Mesangial cell (primary cell): ENCODE measurements at places on chromosomes 11 and 22. TPM values are rescaled to one million over a fixed set of nuclear protein-coding genes. Genes with fewer than 3 reads are reported as not detected.

MMP27 gene
- total RNA-seq: not detected in 2 replicates

OR10S1 gene
- not detected in 2 replicates for total RNA-seq

PGA5 gene
- not detected in 2 replicates for total RNA-seq

TSPAN32 gene
- not detected in 2 replicates for total RNA-seq

RAB39A gene
- 0.16 TPM in 1 of 2 replicates, not detected in the other for total RNA-seq

NAALAD2 gene
- total RNA-seq: 0.49 and 0.63 TPM in 2 replicates

TENM4 gene
- 53.4 and 77.8 TPM in 2 replicates for total RNA-seq

KRTAP5-10 gene
- not detected in 2 replicates for total RNA-seq

TREH gene
- total RNA-seq: not detected in 2 replicates

SERHL2 gene
- 1.5 and 2.4 TPM in 2 replicates for total RNA-seq

HYLS1 gene
- total RNA-seq: 6.8 and 16.0 TPM in 2 replicates

PPP2R1B gene
- 24.0 and 38.0 TPM in 2 replicates for total RNA-seq

GGT1 gene
- 5.2 and 60.7 TPM in 2 replicates for total RNA-seq

OR4A16 gene
- not detected in 2 replicates for total RNA-seq

SCGB2A2 gene
- total RNA-seq: not detected in 2 replicates

KIRREL3 gene
- 2.2 and 7.2 TPM in 2 replicates for total RNA-seq

OR52H1 gene
- total RNA-seq: not detected in 2 replicates

MRGPRX3 gene
- not detected in 2 replicates for total RNA-seq

TMA7B gene
- total RNA-seq: not detected in 2 replicates

CREB3L1 gene
- total RNA-seq: 23.0 and 30.4 TPM in 2 replicates

SLC22A6 gene
- not detected in 2 replicates for total RNA-seq

OR56A5 gene
- not detected in 2 replicates for total RNA-seq

OR5B21 gene
- not detected in 2 replicates for total RNA-seq

OR5L2 gene
- not detected in 2 replicates for total RNA-seq

KRTAP5-8 gene
- not detected in 2 replicates for total RNA-seq

DGAT2 gene
- total RNA-seq: 0.65 and 1.0 TPM in 2 replicates

MRGPRF gene
- total RNA-seq: 3.6 and 5.6 TPM in 2 replicates

KRTAP5-2 gene
- total RNA-seq: not detected in 2 replicates

PPP6R3 gene
- 44.6 and 62.2 TPM in 2 replicates for total RNA-seq

MOGAT2 gene
- total RNA-seq: not detected in 2 replicates

PHOX2A gene
- 0.13 TPM in 1 of 2 replicates, not detected in the other for total RNA-seq

MISFA gene
- total RNA-seq: not detected in 2 replicates

PNPLA5 gene
- not detected in 2 replicates for total RNA-seq

IL17REL gene
- 0.25 TPM in 1 of 2 replicates, not detected in the other for total RNA-seq

PVALB gene
- total RNA-seq: not detected in 2 replicates

RASSF7 gene
- 63.9 and 121 TPM in 2 replicates for total RNA-seq

CARD16 gene
- not detected in 2 replicates for total RNA-seq

PKDREJ gene
- not detected in 2 replicates for total RNA-seq

CXCR5 gene
- not detected in 2 replicates for total RNA-seq

OR56A1 gene
- total RNA-seq: not detected in 2 replicates

HORMAD2 gene
- total RNA-seq: 0.51 TPM in 1 of 2 replicates, not detected in the other

OR6T1 gene
- not detected in 2 replicates for total RNA-seq

TRIM48 gene
- not detected in 2 replicates for total RNA-seq

KCNK4 gene
- total RNA-seq: not detected in 2 replicates
